ENCODE measurements at places on chromosomes 11 and 22.
A peak's percentile ranks its signal among the peaks of the same experiment; 100 is the strongest.

DNA sequence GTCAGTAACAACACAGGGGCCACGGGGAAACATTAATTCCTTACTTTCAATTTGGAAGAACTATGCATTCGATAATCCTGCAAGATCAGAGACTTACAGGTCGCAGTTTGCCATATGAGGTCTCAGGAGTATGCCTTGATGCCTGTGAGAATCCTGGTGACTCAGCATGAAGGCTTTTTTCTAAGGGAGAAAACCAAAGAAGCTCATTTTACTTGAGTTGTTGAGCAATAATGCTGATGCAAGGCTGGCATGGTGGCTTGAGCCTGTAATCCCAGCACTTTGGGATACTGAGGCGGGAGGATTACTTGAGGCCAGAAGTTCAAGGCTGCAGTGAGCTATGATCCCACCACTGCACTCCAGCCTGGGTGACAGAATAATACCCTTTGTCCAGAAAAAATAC, 26.6 kb downstream of the ATG16L2 start:
- DNase-seq, result peak; percentile 76

DNA sequence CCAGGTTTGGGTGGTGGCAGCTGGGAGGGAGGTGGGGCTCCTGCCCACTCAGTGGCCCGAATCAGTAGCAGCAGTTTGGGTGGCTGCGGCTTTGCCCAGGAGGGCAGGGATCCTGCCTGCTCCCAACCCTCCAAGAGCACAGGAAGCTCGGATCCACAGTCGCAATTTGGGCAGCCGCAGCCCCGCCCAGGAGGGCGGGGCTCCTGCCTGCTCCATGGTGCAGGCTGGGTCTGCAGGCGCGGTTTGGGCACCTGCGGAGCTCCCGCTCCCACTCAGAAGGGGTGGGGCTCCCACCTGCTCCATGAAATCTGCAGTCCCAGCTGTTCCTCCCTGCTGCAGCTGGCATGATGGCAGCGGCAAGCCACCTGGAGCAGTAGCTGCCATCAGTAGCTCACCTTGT, 38.1 kb upstream of the CALCB start:
- DNase-seq, result no peak

- DNase-seq, result no peak
Measured at GRCh38 chr22:32615874-32616564, 141.4 kb downstream of the FBXO7 start.

GRCh38 chr11:116109228-116109627, 605.0 kb upstream of the CADM1 start:
- DNase-seq, result peak; percentile 17

GRCh38 chr11:68968306-68969250, 12.2 kb downstream of the MRGPRD start:
- no peak for DNase-seq

DNA sequence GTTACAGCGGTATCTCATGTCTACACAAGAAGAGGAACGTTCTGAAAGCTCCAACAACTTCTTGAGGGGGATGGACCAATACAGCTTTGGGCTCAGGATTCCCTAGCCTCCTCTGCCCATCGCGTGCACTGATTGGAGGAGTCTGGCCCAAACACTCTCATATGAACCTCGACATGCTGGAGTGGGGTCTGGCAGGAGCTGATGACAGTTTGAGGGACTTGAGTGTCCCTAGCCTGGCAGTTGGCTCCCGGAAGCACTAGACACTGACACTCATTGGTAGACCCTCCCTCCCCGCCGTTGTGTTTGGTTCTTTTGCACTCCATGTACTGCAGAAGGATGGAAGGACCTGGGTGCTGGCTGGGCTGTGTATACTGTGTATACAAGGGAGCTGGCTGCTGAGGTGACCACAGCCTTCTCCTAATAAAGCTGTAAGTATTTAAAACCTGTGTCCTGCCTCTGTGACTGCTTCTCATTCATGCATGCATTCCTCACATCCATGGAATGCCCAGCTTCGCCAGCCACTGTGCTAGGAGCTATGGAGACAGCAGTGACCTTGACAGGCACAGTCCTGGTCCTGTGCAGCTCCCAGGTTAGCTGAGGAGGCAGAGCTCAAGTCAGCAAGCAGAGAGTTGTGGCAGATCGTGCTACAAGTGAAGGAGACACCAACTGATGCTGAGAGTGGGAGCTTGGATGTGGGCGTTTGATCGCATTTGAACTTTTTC, 27.9 kb downstream of the ADAMTS15 start:
- no peak for DNase-seq

GRCh38 chr22:26912655-26913345, 255.4 kb downstream of the MIAT start:
- no peak for DNase-seq

- no peak for DNase-seq
Measured at GRCh38 chr11:74257959-74258553, 53.4 kb downstream of the P4HA3 start.

DNA sequence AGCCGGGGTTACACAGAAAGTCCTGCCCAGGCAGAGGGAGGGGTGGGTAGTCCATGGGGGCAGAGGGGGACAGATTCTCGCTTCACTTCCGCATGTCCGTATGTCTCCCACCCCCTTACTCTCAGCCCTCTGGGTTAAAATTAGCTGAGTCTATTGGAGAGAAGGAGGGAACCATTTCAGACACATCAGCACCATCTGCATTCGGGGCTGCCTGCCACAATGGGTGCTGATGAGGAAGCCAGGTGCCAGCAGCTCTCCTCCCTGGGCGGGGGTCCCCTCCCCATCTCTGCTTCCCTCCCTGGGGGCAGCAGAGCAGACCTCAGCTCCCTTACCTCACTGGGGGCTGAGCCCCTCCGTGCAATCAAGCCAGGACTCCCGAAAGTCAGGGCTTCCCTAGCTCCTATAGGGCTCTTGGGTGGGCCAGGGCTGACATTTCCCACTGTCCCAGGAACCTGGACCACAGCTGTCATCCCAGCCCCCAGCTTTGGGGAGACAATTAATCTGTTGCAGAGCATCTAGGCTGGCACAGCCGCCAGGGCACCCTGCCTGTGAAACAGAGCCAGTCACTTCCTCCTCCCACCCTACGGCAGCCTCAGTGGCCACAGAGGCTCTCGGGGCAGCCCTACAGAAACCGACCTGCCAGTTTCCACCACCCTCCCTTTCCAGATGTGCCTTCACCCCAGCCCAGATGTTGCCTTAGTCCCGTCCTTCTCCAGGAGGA, 67.3 kb downstream of the PDE2A start:
- DNase-seq, result no peak

GRCh38 chr22:34105461-34106062, 185.3 kb upstream of the LARGE1 start:
- no peak for DNase-seq

- no peak for DNase-seq
Measured at GRCh38 chr11:9574622-9575259, 1.3 kb downstream of the WEE1 start.

GRCh38 chr11:33545931-33546330, 154.7 kb downstream of the C11orf91 start:
- peak; percentile 50 for DNase-seq

DNA sequence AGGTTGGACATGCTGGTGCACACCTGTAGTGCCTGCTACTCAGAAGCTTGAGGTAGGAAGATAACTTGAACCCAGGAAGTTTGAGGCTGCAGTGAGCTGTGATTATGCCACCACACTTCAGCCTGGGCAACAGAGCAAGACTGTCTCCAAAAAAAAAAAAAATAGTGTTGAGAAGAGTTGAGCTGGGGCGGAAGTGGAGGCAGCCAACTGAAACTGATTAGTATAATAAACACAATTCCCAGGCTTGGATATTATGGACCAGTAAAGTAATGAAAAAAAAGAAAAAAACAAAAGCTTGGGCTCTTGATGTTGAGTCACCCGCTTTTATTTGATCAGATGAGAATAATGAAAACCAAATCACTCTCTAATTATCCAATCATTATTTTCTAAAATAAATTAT, 21.0 kb downstream of the LDLRAD3 start:
- DNase-seq, result no peak

DNA sequence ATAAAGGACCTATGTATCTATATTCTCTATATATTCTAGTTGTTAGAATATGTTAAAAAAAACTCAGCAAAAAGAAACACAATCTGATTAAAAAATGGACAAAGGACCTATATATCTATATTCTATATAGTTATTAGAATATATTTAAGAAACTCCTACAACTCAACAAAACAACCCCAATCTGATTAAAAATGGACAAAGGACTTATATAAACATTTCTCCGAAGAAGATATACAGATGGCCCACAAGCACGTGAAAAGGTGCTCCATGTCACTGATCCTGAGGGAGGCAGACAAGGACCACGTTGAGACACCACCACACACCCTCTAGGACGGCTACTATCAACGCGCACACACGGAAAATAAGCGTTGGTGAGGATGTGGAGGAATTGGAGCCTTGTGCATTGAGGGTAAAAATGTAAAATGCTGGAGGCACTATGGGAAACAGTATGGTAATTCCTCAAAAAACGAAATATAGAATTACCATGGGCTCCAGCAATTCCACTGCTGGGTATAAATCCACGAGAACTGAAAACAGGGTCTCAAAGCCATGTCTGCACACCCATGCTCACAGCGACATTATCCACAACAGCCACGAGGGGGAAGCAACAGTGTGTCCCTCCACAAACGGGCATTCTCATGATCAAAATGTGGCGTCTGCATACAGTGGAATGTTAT, 22.7 kb downstream of the YPEL1 start:
- DNase-seq, result peak; percentile 45

- DNase-seq, result no peak
Measured at GRCh38 chr11:1943977-1944376, 3.2 kb upstream of the MRPL23 start.

GRCh38 chr11:8168485-8169257, at the start of gene RIC3:
Gene RIC3, minus strand, starts transcription at chr11:8169025. Its CDS starts 36 bp downstream, at chr11:8168989.
- no peak for DNase-seq

- DNase-seq, result no peak
Measured at GRCh38 chr22:45980761-45981160, 3.8 kb upstream of the WNT7B start.

GRCh38 chr11:40203606-40204005, 1255.8 kb downstream of the LRRC4C start:
- no peak for DNase-seq

GRCh38 chr11:46252373-46252914, 25.0 kb upstream of the CREB3L1 start:
- no peak for DNase-seq

- no peak for DNase-seq
Measured at GRCh38 chr22:33720166-33720878, 200.0 kb downstream of the LARGE1 start.

- no peak for DNase-seq
Measured at GRCh38 chr22:48811885-48812284, 1015.8 kb downstream of the BRD1 start.

GRCh38 chr22:44956840-44957767, 52.7 kb downstream of the PHF21B start:
- no peak for DNase-seq

- no peak for DNase-seq
Measured at GRCh38 chr11:63910675-63911074, 6.3 kb downstream of the RCOR2 start.

Measured in fibroblast of skin of left biceps (primary cell).